ENCODE measurements at places on chromosomes 4 and X.

DNA sequence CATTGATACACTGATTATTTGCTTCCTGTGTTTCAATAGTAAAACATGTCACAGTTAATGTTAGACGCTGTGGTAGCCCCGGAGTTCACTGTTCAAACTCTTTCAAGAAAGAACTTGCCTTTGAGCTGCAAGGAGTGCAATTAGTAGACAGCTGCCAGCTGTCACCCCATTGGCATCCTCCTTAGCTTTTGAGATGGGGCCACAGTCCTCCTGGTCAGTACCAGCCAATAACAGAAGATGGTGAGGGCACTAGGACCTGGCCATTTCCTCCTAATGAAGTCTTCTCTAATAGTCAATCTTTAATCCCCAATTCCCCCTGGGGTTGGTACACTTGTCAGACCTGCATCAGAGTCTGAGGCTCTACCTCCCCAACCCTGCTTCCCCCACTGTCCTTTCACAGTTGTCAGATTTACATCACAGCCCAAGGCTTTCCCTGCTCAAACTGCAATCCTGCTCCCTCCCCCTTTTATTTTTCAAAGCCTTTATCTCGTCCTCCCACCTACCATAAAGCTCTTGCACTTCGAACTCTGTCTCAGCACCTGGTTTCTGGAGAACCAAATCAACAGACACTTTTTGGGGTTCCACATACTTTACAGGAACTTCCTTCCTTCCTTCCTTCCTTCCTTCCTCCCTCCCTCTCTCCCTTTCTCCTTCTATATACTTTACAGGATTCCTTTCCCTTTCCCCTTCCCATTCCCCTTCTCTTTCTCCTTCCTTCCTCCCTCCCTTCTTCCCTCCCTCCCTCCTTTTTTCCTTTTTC, 182.0 kb downstream of the RASL11B start:
- no peak for DNase-seq

GRCh38 chr4:139015948-139016471, 429 bp downstream of the NOCT start:
- no peak for DNase-seq

DNA sequence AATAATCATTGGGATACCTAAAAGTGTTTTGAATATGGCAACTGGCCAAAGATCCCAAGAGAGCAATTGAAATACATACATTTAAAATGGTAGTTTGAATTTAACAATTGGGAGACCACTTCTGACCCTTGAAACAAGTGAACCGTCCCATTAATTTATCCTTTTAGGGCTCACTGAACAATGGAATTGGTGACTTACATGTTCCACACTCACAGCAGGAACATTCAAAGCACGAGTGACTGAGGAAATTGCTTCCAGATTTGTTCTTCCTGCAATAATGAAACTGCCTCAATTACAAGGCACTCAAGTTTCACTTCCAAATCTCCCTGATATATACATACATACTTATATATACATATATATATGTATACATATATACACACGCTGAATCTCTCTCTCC, 20.6 kb downstream of the SLC39A8 start:
- no peak for DNase-seq

DNA sequence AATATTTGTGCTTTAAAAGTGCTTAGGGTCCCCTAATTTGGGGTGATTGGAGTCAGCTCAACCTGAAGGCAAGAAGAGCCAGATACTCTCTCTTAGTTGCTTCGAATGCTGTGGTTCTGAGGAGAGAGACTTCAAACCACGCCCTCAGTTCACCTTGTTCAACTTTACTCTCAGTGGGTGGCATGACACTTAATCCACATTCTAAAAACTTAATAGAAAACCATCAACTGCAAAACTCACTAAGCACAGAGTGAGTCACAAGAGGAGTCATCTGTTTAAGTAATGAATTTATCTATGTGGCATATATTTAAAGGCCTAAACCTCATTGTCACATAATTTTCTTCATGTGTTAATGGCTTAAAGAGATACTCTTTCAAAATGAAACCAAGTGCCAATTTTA, 99.5 kb upstream of the SLC4A4 start:
- no peak for DNase-seq

DNA sequence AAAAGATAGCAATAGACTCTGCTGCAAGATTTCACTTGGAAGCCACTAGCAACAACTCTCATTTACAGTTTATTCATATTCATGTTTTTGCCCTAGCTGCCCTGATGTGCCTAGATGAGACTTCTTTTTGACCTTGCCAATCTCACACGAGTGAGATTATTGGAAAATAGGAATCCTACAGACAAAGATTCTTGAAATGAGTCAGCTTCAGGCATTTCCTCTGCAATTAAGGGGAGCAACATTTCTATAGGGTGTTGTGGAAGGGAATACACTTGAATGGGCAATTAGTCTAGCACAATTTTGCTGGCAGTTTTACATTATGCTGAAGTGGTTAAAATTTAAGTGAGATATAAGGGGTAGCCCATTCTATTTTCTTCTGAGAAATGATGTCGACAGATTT, 217.0 kb upstream of the FAT4 start:
- DNase-seq, result no peak

GRCh38 chr4:153645183-153645582, 38.9 kb upstream of the TLR2 start:
- no peak for DNase-seq

GRCh38 chr4:54767376-54767775, 109.6 kb downstream of the KIT start:
- DNase-seq, result no peak

Data from iPS DF 19.7 (cell line).